GM03348 (cell line): ENCODE measurements at places on chromosomes 6 and 20.

- DNase-seq, result no peak
Observed at GRCh38 chr6:134772671-134773360, 177.1 kb downstream of the ALDH8A1 start.

DNA sequence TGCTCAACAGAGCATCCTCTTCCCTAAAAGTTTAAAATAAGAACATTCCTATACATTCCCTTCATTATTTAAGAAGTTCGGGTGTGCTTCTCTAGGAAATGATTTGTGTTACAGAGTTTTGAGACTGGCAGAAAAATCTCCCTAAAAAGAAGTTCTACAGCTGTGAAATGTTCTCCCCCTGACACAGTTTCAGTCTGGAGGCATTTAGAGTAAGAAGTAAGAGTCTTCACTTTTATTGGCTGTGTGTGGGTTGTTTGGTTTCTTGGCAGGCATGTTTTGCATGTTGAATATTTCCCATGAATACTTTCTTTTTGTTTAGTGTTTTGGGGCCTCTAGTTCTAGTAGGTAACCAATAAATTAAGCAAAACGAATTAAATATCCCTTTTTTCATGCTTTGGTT, 195.9 kb downstream of the TENT5A start:
- no peak for DNase-seq

- no peak for DNase-seq
Observed at GRCh38 chr6:143976806-143977349, 31.2 kb downstream of the PLAGL1 start.

- DNase-seq, result no peak
Observed at GRCh38 chr6:52505726-52506409, 71.0 kb downstream of the TRAM2 start.

- no peak for DNase-seq
Observed at GRCh38 chr6:85997206-85997605, 354.5 kb upstream of the SYNCRIP start.

- no peak for DNase-seq
Observed at GRCh38 chr6:41555326-41556300, 9.4 kb downstream of the FOXP4 start.

DNA sequence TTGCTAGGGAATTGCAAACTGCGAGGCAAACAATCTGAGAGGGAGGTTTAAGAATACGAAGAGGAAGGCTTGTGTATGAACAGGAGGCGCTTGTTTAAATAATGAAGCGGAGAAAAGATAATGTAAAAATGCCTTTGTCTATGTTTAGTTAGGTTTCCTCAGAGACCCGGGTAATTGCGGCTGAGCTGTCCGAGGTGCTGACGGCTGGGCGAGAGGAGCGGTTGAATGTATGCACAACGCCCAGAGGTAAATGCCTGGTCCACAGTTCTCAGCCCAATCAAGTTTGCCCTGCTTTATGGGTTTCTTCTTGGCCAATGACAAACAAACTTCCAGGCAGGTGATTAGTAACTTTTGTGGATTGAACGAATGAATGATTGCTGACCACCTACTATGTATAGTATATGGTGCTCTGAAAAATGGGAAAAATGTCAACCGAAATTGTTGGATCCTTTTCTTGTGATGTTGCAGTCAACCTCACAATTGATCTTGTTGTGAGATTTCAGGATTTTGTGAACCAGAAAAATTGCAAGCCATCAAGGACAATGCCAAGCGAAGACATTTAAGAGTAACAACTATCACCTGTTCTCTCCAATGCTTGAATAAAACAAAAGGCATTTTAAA, 38.3 kb upstream of the SLC32A1 start:
- peak; percentile 66 for DNase-seq

- no peak for DNase-seq
Observed at GRCh38 chr6:67497749-67498148, 1137.3 kb upstream of the ADGRB3 start.

GRCh38 chr6:85464722-85465150, 14.9 kb downstream of the NT5E start:
- peak; percentile 53 for DNase-seq

DNA sequence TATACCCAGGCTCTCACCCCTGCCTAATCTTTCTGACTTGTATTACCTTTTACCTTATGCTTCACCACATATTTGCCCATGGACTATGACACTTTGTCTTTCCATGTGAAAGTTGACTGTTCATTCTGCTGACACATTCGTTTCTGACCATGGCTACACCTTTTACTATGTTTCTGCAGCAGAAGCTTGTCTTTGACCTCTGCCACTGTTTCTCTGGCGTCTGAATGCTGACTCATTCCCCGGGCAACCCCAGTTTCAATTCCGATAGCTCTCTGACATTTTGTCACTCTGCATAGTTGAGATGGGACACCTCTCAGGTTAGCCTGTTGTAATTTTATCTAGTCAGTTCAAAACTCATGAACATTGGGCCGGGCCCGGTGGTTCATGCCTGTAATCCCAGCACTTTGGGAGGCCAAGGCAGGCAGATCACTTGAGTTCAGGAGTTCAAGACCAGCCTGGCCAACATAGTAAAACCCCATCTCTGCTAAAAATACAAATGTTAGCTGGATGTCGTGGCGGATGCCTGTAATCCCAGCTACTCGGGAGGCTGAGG, 50.7 kb downstream of the SLC26A8 start:
- no peak for DNase-seq

DNA sequence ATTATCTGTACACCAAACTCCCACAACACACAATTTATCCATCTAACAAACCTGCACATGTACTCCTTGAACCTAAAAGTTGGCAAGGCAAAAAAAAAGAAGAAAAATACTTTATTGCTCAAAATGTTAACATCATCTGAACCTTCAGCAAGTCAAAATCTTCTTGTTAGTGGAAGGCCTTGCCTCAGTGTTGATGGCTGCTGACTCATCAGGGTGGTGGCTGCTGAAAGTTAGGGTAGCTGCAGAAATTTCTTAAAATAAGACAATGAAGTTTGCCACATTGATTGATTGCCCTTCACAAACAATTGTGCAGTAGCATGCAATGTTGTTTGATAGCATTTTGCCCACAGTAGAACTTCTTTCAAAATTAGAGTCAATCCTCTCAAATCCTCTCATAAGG, 2.7 kb upstream of the WFDC11 start:
- no peak for DNase-seq

GRCh38 chr6:64062960-64063683, 427.5 kb downstream of the PHF3 start:
- no peak for DNase-seq

DNA sequence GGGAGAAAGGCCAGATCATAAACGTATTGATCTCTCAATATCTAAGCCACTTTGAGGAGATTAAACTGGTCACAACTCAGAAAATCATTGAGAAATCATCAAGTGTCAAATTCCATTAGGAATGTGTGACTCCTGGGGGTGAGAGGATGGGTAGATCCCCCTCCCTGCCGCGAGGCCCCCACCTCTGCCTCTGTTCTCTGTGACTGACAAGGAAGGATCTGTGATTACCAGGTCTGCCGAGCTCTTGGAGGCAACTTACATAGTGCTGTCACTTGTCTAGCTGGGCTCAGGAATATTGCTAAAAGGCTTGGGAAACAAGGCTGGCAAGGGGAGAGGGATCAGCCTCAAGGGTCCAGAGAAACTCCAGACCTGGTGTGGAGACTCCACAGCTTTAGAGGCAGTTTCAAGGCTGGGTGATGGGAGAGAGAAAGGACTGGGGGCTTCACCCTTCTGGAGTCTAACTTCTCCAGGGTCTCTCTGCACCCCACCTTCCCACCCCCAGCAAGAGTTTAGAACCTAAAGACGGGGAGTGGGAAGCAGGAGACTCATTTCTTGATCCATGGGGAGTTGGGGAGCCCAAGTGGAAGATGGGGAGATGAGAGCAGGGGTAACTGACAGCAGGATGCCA, 11.6 kb upstream of the ARMC12 start:
- no peak for DNase-seq

DNA sequence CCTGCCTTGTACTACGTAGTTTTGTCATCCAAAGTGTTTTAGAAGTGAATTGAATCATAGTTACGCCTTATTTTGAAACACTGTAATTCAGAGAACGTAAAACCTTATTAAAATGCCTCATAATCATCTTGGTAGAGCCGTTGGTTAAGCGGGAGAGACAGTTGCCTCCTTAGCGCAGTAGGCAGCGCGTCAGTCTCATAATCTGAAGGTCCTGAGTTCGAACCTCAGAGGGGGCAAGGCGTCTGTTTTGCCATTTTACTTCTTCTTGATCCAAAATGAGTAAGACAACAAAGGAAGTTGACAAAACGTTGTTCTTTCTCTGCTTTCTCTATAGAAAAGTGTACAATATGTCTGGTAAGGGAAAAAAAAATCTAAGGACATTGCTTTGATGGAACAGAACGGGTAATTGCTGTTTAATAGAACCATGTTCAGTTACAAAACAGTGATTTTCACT, 20.7 kb upstream of the TRIM27 start:
- DNase-seq, result peak; percentile 53

- no peak for DNase-seq
Observed at GRCh38 chr6:37115236-37115895, 54.6 kb upstream of the PIM1 start.

DNA sequence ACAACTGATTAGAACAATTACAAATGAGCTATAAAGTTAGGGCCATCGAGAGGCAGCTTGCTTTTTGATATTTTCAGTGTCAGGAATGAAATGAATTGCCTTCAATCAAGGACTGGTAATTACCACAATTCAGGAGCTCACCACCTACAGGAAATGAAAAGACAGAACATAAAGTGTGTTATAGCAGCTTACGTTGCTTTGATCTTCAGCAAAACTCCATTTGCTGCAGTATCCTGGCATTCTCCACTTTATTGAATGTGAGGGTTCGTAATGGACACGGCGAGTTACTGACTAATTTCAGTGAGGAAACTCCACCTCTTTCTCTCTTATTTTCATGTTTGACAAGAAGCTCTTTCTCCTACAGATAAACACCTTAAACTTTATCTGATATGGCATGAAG, 440.0 kb upstream of the HSF2 start:
- no peak for DNase-seq

- DNase-seq, result no peak
Observed at GRCh38 chr6:41355952-41356351, 20.5 kb downstream of the NCR2 start.

- DNase-seq, result peak; percentile 70
Observed at GRCh38 chr20:38043512-38044300, 10.2 kb downstream of the RPRD1B start.

DNA sequence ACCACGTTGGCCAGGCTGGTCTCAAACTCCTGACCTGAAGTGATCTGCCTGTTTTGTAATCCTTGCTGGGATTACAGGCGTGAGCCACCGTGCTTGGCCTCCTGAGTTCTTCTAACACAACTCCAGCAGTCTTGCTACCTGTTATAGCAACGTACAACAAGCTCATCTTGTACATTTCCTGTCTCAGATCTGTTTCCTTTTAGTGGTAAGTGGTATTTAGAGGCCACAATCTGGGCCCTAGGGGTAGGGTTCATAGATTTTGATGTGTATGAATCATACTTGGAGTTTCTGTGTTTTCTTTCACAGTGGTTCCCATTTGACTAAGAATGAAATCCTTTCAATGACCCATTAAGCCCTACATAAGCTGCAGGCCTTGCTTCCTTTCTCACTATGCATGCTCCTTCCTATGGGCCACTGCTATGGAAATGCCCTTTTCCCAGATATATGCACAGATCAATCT, 27.1 kb upstream of the SYNCRIP start:
- no peak for DNase-seq

- peak; percentile 9 for DNase-seq
Observed at GRCh38 chr20:20743511-20744169, 31.2 kb upstream of the RALGAPA2 start.

DNA sequence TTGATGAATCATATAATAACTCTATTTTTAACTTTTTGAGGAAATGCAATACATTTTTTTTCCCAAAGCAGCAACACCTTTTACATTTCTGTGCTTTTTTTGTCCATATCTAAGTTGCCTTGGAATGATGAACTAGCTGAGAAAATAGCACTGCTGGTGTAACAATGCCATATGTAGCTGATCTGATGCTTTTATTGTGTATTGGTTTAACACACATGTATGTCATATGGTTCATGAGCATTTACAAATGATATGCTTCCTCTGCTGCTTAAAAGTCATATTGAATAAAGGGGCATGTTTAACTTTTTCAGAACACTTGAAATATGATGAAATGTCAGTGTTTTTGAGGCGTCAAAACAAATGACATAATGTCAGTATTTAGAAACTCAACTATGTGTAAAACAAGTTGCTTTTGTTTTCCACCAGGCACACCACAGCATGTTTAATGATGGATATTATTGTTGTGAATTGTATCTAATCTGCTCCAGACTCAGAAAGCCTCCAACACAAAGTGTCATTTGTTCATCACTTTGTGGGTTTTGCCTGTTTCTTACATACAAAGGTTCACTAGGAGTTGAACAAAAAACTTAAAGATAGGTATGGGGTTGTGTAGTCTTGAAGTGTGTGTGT, 775.8 kb upstream of the FLRT3 start:
- DNase-seq, result peak; percentile 2

DNA sequence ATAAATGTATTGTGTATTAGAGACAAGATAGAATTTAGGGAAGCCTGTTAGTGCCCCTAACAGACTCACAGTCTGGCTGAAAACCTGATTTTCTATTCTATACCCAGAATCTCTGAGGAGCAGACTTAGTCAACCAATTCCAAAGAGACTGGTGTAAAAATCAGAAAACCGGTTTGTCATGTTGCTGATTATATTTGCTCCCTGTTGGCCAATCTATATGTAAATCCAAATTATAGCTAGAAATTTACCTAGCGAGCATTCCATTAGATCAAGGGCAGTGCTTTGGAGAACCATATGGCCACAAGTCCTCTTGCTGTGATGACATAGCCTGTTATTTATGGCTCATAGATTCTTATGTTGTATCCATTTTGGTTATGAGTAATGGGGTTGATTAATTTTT, 4.8 kb downstream of the NFYA start:
- DNase-seq, result no peak

DNA sequence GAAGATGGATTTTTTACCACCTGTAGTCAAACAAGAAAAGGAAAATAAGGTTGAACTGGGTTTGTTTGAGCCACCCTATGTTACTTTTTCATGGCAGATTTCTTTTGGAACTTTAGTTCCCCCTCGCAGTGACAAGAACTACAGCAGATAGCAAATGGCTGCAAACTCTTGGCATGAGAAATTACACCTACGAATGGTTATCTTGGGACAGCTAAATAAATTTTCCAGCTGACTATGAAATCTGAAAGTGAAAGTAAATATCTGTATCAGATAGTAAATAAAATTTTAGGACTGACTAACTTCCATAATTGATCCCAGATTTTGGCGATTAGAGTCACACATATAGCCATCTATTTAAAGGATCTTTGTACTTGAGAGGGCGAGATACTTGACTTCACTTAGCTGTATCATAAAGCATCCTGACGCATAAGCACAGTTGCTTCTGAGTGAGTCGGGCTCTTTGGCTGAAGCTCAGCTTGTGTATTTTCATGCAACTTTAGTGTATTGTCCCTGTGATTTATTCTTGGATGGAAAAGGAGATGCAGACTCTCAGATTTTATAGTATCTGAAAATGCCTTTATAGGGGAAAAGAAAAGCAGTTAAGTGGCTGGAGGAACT, 125.3 kb upstream of the B3GAT2 start:
- peak; percentile 9 for DNase-seq

- peak; percentile 56 for DNase-seq
Observed at GRCh38 chr20:54680872-54681619, 205.7 kb downstream of the DOK5 start.

- no peak for DNase-seq
Observed at GRCh38 chr6:110043366-110043994, 65.4 kb downstream of the GPR6 start.

GRCh38 chr6:140372064-140372463, 997.6 kb upstream of the CITED2 start:
- no peak for DNase-seq

GRCh38 chr6:44646355-44646754, 258.8 kb downstream of the CDC5L start:
- DNase-seq, result peak; percentile 82

- DNase-seq, result no peak
Observed at GRCh38 chr20:5608104-5608441, 142.1 kb upstream of the SHLD1 start.

GRCh38 chr6:5619249-5619648, 357.9 kb downstream of the FARS2 start:
- no peak for DNase-seq
